NCI-H526 (cell line): ENCODE measurements at places on chromosomes 3 and 15.

DNA sequence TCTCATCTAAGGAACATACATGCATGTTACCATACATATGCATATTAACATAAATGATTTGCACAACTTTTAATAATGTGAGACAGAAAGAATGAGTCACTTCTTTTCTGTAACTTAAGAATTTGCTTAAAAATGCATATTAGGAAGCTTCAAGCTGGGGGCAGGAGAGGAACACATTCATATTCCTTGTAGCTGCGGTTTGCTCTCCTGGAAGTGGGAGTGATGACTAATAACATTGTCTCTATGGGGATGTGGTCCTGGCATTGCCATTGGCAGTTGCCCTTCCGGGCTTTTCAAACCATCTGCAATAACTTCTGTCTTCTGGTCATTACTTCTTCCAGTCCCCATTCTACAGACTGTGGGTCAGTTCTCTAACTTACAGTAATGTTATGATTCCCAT, 15.6 kb downstream of the CHST2 start:
- peak; percentile 72 for DNase-seq

GRCh38 chr3:59559721-59560435, 510.1 kb upstream of the CFAP20DC start:
- no peak for DNase-seq

DNA sequence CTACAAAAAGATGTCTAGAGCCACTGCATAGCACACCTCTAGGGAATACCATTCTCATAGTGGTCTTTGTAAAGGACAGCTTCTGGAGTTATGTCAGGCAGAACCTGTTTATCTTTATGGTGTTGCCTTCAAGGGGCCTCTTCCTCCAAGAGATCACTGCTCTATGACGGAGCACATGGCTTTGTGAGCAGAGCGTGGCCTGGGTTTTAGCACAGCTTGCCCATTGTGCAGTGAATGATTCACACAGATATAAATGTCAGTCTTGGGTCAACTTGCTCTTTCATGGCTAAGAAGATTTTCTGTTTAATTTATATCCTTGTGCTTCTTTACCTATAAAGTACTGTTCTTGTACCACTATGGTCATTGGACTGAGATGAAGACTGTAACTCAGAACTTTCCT, 41.5 kb upstream of the RBMS3 start:
- no peak for DNase-seq

GRCh38 chr3:110774496-110775265, 296.9 kb upstream of the NECTIN3 start:
- peak; percentile 67 for DNase-seq

DNA sequence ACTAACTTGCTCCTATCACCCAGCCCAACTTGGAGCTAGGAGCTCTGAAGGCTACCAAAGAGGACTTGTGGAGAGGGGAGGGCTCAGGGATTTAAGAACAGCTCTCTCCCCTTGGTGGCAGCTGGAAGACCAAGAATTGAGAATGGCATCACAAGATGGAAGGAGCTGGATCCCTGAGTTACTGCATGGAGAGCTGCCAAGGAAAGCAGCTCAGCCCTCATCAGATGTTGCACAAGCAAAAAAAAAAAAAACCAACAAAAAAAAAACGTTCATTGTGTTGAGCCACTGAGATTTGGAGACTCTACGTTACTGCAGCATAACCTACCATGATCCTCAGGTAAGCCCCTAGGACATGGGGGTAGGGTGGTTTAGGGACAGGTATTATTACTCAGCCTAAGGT, 41.0 kb downstream of the ITGB5 start:
- DNase-seq: no peak

GRCh38 chr15:65920825-65921309, 51.6 kb downstream of the RAB11A start:
- no peak for DNase-seq
